Activated T-helper 9 cell treated with anti-CD3 and anti-CD28 coated beads, Interleukin-2, amount 50 U/mL, for 16 hours (primary cell): ENCODE measurements at places on chromosomes 11 and 22.
A peak's percentile ranks its signal among the peaks of the same experiment; 100 is the strongest.

GRCh38 chr11:19284881-19285280 is 44.1 kb upstream of the E2F8 start:
- DNase-seq: no peak

DNA sequence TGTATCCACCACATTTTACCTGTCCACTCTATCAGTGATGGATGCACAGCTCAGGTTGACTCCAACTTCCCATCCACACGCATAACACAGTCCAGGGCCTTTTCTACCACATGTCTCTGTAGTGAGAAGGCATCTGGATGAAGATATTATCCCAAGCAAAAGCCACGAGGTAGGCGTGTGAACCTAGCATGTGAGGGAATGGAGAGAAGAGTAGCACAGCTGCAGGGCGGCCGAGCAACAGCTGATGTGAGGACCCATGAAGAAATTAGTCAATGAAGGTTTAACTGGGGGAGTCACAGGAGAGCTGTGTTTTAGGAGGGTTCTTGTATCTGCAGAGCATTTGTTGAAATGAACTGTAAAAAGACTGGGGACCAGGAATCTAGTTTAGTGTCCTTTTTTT is 144.6 kb upstream of the PITPNB start:
- DNase-seq: no peak

GRCh38 chr22:37830093-37830842 is 7.1 kb downstream of the GALR3 start:
- DNase-seq: no peak

GRCh38 chr11:41786087-41786486 is 326.6 kb upstream of the LRRC4C start:
- no peak for DNase-seq

GRCh38 chr11:68266936-68267880 is 4.6 kb downstream of the C11orf24 start:
- no peak for DNase-seq

DNA sequence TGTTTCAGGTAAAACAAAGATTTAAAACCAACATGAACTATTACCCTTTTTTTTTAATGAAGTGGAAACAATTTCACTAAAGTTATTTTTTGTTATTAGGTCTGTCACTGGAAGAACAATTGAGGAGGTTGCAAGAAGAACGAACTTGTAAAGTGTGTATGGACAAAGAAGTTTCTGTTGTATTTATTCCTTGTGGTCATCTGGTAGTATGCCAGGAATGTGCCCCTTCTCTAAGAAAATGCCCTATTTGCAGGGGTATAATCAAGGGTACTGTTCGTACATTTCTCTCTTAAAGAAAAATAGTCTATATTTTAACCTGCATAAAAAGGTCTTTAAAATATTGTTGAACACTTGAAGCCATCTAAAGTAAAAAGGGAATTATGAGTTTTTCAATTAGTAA is 30.9 kb downstream of the BIRC2 start:
- no peak for DNase-seq

- DNase-seq: no peak
Observed at GRCh38 chr22:38963872-38964271, 6.5 kb downstream of the APOBEC3A start.

- no peak for DNase-seq
Observed at GRCh38 chr11:59197991-59198390, 14.7 kb downstream of the MPEG1 start.

DNA sequence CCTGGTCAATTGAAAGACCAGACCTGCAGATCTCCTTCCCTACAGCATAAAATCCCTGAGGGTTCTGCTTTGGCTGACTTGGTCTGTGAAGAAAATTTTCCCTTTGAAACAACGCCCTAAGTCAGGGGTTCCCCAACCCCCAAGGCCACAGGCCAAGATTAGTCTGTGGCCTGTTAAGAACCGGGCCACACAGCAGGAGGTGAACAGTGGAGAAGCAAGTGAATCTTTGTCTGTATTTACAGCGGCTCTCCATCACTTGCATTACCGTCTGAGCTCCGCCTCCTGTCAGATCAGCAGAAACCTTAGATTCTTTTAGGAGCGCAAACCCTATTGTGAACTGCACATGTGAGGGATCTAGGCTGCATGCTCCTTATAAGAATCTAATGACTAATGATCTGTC is 38.2 kb downstream of the CCDC83 start:
- DNase-seq: no peak

DNA sequence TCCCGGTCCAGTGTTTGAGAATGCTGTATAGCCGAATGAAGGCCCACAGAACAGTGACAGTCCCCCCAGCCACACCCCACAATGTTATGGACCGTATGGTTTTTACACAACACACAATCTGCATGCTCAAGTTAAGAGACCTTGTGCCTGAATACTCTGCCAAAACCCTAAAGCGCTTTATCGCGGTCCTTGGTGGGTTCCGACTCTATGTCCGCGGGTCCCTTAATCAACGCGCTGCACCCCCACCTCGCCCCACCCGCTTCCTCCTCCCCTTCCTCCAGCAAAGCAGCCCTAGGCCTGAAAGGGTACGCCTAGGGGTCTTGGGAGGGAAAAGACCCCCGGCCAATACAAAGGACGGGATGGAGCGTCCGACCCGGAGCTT is 442 bp downstream of the COPB1 start:
- DNase-seq: peak; percentile 22

- DNase-seq: no peak
Observed at GRCh38 chr11:119729581-119729927, 554 bp upstream of the NECTIN1 start.

- no peak for DNase-seq
Observed at GRCh38 chr11:6298605-6299004, 21.7 kb downstream of the CAVIN3 start.

DNA sequence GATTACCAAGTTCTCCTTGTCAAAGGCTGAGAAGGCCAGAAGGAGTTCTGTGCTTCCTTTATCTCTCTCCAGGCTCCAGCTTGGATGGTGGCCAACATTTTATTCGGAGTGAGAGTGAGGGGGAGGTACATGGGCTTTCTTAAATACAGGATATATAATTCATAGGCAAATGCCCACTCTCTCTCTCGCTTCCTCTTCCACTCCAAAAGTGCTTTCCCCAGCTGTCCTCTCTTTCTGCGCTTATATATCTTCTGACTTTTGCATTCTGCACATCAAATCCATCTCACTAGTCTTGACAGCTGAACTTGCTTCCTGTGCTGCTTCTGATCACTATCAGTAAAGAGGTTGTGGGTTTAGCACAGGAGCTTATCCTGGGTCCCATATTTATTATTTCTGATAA is 125.4 kb upstream of the ARHGAP20 start:
- no peak for DNase-seq

DNA sequence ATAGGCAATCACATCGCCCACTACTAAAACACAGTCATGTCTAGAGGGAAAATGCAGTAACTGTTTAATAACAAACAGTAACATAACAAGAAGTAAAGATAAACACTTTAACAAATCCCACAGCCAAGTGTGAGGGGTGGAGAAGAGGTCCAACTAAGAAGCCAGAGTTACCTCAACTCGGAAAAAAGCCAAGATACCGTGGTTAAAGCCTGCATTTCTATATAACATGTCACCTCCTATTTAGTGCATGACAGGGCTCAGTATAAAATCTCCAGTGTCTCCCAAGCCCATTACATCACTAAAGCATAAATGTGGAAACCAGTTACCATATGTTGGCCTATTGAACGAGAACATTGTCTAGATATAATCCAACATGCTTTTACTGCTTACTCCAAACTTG is 281.7 kb downstream of the LRRC4C start:
- DNase-seq: no peak

DNA sequence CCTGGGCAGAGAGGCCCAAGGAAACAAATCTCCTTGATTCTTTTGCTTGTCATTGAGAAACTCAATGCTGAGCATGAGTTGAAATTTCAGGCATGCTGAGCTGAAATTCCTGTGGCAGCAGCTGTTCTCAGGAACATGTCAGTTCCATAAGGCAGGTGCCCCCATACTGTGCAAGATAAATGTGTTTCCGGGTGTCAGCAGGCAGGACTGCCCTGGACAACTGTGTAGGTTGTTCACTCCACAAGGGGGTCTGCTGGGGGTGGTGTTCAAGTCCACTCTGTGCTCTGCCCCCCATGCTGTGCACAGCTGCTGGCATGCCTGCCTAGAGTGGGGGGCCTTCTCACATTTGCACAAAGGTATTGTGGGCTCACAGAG is 133.7 kb downstream of the CTTN start:
- no peak for DNase-seq

DNA sequence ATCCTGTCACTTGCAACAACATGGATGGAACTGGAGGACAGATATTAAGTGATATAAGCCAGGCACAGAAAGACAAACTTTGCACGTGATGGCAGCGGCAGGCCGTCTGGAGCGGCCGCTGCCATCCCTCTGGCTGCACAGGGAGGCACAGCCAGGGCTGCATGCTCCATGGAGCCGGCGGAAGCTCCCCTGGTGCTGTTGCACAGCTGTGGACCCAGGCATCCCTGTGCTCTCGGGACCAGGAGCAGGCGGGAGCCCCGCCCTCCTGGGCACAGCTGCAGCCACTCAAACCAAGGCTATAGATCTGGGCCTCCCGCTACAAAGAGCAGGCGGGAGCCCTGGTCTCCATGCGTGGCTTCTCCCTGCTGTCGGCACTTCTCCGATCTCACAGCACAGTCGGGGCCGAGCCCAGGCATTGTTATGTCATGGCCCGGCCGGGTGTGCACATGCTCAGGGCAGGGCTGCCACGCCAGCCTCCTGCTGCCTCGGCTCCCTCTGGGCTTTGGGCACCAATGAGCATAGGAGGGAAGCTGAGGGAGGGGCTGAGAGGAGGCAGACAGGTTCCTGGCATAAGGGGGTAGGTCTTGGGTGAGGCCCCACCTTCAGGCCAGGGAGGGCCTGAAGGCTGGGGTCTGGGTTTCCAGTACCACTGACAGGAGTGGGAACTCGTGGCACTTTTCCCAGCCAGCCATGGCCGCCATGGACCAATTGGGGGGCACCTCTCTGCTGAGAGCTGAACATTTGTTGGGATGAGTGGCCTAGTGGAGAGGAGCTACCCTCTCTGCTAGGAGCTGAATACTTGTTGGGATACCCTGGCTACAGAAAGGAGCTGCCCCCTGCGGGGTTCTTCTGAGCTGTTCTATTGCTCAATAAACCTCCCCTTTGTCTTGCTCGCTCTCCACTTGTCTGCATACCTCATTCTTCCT is 16.7 kb downstream of the RRP8 start:
- no peak for DNase-seq

DNA sequence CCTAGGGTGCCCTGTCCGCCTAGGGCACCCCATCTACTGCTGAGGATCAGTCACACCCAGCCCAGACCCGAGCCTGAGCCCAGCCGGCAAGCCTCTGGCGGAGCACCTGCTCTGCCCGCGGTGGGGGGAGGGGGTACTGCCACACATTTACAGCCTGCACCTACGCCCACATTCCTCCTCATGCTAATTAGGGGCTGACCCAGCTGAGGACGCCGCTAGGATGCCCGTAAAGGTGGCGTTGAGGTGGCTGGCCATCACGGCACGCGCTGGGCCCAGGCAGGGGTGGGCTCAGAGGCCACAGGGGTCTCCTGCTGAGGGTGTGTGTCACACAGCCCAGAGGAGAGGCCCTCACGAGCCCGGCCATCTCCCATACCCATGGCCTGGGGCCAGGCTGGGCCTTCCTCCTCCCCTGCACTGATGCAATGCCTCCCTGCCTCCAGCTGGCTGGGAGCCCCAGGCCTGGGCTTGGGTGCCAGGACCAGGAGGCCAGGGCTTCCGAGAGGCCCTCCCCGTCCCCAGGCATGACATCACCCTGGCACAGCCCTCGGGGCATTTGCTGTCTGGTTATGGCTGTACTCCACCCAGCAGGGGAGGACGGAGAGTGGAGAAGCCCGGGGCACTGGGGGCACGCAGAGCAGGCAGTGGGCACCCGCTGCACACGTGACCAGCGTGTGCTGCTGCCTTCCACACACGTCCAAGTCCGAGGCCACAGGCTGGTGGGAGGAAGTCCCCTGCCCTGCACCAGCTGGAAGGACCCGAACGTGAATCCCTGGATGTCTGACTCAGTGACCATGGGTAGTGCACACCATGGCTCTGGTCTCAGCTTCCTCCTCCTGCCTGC is 12.7 kb downstream of the DUSP8 start:
- DNase-seq: no peak

GRCh38 chr11:70334351-70334995 is 63.9 kb upstream of the CTTN start:
- DNase-seq: no peak

- no peak for DNase-seq
Observed at GRCh38 chr11:2684581-2684980, 15.2 kb downstream of the KCNQ1OT1 start.

DNA sequence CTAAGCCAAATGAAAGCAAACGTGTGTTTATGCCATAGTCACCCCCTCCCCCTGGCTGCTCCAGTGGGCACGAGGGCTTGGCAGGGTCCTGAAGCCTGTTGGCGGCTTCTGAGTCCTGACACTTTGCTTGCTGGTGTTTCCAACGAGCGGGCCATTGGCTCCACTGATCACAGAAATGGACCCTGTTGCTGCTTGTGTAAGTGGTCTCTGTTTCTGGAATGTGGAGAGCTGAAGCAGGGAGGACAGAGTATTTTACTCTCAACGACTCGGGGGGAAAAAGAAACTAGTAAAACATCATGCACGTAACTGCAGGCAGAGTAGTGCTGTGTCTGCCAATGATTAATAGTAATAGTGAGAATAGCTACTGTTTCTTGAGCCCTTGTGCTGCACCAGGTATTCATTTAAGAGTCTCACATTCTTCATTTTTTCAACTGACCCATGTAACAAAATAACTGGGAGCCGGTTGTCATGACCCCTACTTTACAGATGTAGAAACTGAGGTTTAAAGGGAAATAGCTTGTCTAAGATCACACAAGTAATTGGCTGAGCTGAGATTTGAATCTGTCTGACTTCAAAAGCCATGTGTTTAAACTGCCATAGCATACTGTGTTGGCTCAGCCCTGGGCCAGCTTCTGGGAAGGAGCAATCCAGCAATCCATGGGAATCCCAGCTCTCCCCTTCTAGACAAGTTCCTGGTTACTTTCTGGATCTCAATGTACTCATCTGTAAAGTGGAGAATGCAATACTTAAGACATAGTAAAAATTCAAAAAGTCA is 526.7 kb downstream of the INSC start:
- no peak for DNase-seq

GRCh38 chr11:14751975-14752407 is 108.4 kb downstream of the PDE3B start:
- DNase-seq: no peak

DNA sequence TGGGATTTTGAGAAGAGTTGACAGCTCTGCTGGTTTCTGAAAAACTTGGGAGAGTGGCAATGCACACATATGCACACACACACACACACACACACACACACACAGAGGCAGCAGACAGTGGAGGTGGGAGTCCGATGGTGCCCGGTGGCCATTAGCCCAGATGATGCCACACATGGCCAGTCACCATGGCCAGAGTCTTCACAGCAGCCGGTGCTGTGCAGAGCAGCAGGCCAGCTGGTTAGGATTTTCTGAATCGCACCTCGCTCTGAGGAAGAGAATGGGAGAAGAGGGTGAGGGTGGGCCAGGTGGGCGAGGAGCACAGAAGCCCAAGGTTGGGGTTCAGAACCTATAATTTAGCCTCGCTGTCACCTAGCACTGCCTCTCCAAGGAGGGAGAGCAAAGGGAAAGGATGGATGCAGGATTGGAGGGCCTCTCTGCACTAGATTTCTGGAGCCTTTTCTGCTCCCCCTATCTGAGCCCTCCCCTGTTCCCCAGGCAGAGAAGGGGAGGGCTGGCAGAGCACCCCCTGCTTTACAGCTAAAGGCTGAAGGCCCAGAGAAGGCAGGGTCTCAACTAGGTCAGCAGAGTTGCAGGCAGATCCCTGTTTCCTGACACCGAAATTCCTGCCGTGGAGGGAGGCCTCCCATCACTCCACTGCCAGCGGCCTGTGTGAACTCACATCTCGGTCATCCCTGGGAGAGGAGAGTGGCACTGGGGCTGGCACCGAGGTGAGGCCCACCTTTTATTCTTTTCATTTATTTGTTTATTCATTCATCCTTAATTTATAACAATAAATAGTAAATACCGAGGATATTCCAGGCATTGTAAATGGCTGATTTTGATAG is 25.8 kb upstream of the FXYD6 start:
- no peak for DNase-seq
